Mesothelial cell of epicardium (in vitro differentiated cells): ENCODE measurements at places on chromosomes 5 and 9. TPM values are rescaled to one million over a fixed set of nuclear protein-coding genes. Genes with fewer than 3 reads are reported as not detected.
A peak's percentile ranks its signal among the peaks of the same experiment; 100 is the strongest.

DNA sequence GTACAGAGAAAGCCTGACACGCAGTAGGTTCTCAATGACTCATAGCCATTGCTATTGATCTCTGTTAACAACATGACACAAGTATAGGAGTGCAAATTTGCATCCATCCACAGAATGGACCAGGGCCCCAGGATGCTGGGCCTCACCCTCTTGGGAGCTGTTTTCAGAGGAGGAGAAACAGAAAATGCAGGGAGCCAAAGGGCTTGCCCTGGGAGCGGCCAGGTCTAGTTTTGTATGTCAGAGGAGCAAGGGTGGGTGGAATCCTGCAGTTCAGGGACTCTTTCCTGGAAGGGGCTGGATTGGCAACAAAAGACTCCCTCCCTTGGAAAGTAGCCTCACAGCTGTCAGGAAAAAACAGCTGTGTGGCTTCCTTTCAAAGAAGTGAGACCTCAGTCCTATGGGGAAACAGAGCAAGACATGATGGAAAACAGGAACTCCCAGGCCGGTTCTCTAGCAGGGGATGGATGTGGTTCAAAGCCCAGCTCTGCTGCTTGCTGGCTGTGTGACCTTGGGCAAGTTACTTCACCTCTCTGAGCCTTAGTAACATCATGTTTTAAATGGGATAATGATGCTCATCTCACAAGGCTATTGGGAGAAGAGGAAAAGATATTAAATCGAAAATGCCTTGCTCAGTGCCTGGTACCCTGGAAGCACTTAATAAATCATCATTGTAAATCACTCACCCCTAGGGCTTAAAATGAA lies 50.5 kb upstream of the SH3PXD2B start:
- no peak overlapping the region for H3K27ac ChIP-seq
- DNase-seq, result peak; percentile 19
- peaks cover 28% of the 10 kb centered on the region for H3K27me3 ChIP-seq
- no peaks in the 10 kb centered on the region for H3K36me3 ChIP-seq
- no peak overlapping the region for H3K4me3 ChIP-seq

DNA sequence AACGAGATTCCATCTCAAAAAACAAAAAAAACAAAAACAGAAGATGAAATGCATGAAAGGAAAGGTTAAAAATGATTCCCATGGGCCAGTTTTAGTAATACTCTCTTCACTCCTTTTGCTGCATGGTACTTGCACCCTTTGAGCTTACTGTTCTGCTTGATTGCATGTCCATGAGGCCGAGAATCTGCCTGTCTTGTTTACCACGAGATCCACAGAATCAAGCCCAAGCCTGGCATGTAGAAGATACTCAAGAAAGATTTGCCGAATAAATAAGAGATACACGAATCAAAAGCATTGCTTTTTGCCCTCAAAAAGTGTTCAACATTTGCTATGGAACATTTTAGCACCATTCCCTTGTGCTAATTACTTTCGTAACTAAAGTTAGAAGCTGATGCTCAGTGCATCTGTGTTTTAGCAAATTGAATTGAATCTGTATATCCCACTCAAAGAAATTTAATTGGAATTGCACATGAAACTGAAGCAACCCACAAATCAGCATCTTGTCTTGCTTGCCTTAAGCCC lies 1.1 kb downstream of the FAXDC2 start:
- no peaks in the 10 kb centered on the region for H3K27me3 ChIP-seq
- H3K27ac ChIP-seq, result peak overlapping the region; percentile 97
- H3K4me1 ChIP-seq, result peaks cover 33% of the 10 kb centered on the region
- peaks cover 7% of the 10 kb centered on the region for H3K36me3 ChIP-seq
- no peak for DNase-seq

- H3K4me1 ChIP-seq, result peaks cover 2% of the 10 kb centered on the region
- H3K4me3 ChIP-seq, result no peak within 1 kb of the TSS
- no peaks in the 10 kb centered on the region for H3K27me3 ChIP-seq
- H3K36me3 ChIP-seq, result peaks cover 68% of the 10 kb centered on the region
- H3K27ac ChIP-seq, result no peak within 1 kb of the TSS
- no peak for DNase-seq
Measured at GRCh38 chr5:141100243-141100805, at the start of gene PCDHB3. PCDHB3 (plus strand) TSS chr5:141100473; CDS start chr5:141100650, 177 bp downstream.

DNA sequence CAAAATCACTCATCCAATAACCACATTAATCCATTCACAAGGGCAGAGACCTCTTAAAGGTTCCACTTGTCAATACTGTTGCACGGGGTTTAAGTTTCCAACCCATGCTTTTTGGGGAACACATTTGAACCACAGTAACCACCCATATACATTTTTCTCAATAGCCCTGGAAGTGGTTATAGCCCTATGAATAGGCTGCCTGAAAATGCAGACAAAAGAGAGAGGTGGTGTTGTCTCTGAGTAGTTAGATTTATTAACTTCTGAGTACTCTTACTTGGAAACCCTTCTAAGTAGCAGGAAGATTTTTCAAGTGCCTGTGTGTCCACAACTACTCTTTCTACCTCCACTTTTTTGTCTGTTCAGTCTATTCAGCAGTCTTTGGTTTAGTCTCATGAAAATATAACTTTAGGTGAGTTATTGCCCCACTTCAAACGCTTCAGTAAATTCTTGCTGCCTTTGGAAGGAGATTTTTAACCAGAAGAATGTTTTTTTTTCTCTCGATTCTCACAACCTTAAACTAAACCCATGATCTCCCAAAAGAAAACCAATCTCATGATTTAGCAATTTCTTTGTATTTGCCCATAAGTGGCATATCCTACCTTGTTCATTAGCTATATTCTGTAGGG lies 42.6 kb downstream of the ARHGEF28 start:
- no peaks in the 10 kb centered on the region for H3K36me3 ChIP-seq
- H3K27ac ChIP-seq, result peak overlapping the region; percentile 44
- H3K4me3 ChIP-seq, result no peak overlapping the region

DNA sequence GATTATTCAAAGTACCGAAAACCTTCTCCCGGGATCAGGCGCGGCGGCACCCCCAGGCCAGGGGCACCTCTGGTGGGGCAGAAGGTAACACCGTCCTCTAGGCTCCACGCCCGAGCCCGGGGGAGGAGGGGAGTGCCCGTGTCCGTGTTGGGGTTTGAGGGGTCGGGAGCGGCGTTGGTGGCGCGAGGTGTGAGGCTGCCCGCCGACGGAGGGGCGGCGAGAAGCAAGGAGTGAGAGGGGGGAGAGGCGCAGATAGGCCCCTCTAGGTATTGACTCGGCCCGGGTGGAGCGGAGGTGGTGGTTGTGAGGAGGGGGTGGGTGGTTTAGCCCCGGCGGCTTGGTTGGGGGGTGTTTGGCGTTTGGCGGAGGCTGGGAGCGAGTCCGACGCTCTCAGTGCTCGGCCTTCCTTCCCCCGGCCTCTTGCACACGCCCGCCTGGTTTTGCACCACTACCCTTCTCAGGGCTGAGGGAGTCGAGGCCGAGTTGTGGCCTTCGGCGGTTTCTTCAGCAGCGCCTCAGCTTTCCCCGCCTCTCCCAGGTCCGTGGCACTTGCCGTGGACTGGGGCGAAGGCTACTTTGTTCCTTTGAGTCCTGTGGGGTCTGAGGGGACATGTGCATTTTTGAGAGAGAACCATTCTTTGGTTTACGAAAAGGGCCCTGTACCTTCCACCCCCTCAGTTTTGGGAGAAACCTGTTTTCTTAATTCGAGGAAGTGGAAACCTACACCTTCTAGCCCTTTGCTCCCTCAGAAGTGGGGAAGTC lies 450 bp downstream of the GPBP1 start:
- DNase-seq, result peak; percentile 58
- no peaks in the 10 kb centered on the region for H3K27me3 ChIP-seq
- peak overlapping the region; percentile 100 for H3K27ac ChIP-seq
- H3K36me3 ChIP-seq, result peaks cover 3% of the 10 kb centered on the region
- H3K4me3 ChIP-seq, result peak overlapping the region; percentile 91
- peaks cover 37% of the 10 kb centered on the region for H3K4me1 ChIP-seq

DNA sequence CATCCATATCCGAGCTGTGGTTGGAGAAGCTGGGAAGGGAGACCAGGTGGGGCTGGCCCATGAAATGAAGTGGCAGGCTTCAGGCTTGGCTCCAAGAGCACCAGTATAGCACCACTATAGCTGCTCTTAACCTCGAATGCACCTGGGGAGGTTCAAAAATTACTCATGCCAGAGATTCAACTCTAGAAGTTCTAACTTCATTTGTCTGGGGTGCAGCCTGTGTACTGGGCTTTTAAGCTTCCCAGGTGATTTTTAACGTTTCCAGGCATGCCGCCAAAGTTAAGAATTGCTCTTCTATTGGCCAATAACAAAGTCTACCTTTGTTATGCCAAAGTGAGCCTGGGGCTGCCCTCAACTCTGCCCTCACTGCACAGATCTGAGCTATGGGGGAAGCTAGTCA lies 458 bp downstream of the PRSS3 start:
- H3K4me3 ChIP-seq, result no peak overlapping the region
- H3K27ac ChIP-seq, result no peak overlapping the region
- peaks cover 45% of the 10 kb centered on the region for H3K27me3 ChIP-seq
- DNase-seq, result no peak

DNA sequence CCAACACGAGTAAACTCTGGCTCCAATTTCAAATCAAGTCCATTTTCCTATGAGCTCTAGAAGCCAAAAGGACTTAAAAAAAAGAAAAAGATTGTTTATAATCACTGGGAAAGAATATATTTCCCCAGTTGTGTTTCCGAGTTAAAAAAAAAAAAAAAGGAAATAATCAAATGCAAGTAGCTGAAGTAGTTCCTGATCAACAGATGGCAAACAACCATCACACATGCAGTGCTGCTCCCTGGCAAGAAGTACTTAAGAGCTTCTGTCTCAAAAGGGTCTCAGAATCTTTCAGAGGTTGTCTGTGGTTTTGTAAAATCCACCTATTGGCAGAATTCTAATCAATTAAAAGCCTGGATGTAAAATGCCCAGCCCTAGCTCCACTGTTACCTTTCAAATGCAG lies 387.9 kb downstream of the RAB3C start:
- H3K27me3 ChIP-seq, result no peaks in the 10 kb centered on the region
- H3K4me3 ChIP-seq, result no peak overlapping the region
- DNase-seq, result no peak
- H3K27ac ChIP-seq, result no peak overlapping the region

GRCh38 chr9:121138973-121139372 lies 62.7 kb downstream of the RAB14 start:
- H3K27ac ChIP-seq, result peak overlapping the region; percentile 35
- peaks cover 27% of the 10 kb centered on the region for H3K36me3 ChIP-seq
- no peak overlapping the region for H3K4me3 ChIP-seq
- peaks cover 21% of the 10 kb centered on the region for H3K4me1 ChIP-seq

- no peak for DNase-seq
- H3K4me1 ChIP-seq, result no peaks in the 10 kb centered on the region
- H3K36me3 ChIP-seq, result no peaks in the 10 kb centered on the region
- H3K4me3 ChIP-seq, result no peak overlapping the region
Measured at GRCh38 chr9:101791533-101791932, 53.1 kb upstream of the GRIN3A start.

The SPINK6 gene
- total RNA-seq, result not detected in 3 replicates

The SLC6A3 gene
- total RNA-seq, result 0.04 to 0.07 TPM in 2 of 3 replicates, not detected in the other
